ENCODE measurements at places on chromosomes 11 and 22.

DNA sequence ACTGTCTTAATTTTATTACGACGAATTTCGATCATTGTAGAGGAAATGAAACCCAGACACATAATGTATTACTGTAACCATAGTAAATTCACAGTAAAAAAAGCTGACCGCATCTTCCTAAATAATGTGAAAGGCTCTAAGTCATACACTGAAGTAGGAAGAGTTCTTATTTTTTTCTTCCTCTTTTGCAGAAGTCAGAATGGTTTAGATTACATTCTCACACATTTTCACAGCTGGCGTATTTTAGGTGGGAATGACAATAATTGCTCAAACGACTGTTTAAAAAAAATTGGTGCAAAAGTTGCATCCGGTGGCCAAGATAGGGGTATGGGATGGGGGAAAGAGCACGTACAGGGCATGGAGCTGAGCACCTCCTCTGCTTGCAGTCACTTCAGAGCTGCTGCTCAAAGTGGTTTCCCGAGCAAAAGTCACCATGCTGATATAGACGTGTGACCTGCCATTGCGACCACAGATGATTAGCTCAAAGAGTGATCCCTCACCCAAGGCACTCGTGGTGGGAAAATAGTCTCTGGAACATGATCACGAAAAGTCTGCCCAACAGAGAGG is 35.3 kb downstream of the MMP13 start:
- no peak for DNase-seq

DNA sequence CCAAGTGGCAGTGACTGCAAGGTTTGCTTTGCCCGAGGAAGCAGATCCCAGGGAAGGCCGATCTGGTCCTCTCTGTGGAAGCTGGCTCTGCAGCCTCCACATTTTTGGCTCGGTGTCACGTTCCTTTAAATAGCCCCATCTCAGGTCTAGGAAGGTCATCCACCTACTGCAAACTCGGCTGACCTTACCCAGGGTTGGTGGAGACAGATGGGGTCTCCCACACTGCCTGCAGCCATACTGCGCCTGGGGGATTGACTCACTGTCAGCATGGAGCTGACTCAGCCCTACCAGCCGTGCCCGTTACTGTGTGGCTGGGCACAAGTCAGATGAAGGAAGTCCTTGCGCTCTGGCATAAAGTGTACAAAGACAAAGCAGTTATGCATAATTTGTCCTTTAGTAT is 16.9 kb downstream of the CDPF1 start:
- DNase-seq: no peak

- no peak for DNase-seq
Measured at GRCh38 chr11:123588117-123588863, 66.1 kb downstream of the SCN3B start.

GRCh38 chr11:104402812-104403521 is 239.0 kb upstream of the PDGFD start:
- peak; percentile 39 for DNase-seq

GRCh38 chr11:1074244-1075221 is at the start of gene MUC2:
MUC2 (plus strand) TSS chr11:1074874.
- DNase-seq: no peak

DNA sequence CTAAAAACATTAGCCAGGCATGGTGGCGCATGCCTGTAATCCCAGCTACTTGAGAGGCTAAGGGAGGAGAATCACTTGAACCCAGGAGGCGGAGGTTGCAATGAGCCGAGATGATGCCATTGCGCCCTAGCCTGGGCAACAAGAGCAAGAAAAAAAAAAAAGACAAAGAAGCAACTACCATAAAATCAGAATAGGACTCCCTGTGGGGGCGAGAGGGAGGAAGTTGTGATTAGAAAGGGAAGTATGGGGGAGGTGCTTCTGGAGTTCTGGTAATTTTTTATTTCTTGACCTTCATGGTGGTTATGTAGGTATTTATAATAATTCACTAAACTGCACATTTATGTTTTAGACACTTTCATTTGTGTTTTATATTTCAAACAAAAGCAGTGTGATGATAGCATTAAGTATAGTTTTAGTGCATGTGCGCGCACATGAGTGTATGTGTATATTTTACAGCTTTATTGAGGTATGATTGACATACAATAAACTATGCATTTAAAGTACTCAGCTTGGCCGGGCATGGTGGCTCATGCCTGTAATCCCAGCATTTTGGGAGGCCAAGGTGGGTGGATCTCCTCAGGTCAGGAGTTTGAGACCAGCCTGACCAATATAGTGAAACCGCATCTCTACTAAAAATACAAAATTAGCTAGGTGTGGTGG is 43.5 kb downstream of the SIK2 start:
- no peak for DNase-seq

DNA sequence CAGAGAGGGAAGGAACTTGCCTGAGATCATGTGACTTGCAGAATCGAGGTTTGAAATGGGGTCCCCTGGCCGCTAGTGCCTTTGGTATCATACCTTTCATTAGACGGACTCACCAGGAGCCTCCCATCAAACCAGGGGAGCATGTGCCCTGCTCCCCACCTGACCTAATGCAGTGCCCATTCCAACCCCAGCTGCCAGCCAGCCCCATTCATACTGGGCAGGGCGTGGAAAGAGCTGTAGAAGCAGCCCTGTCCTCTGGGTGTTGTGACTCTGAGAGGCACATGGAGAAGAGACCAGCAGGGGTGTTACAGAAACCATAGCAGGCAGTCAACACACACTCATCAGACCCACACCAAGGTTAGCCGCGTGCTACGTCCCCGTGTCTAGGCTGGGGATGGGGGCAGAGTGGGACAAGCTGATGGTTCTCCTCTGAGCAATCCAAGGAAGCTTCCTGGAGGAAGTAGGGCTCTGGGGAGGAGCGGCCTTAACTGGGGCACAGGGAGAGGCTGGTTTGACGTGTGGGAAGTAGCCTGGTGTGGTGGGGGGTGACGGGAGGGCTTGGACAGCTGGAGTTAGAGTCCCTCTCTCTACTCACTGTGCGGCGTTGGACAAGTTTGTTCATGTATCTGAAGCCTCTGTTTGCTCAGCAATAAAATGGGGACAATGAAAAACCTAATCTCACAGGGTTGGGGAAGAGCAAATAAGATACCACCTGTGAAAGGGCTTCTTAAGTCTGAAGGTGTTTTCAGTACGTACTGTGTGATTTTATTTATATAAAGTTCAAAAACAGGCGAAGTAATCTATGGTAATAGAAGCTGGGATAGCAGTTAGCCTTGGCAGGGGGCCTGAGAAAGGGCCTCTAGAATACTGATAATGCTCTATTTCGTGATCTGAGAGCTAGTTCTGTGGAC is 14.0 kb downstream of the GRIK4 start:
- DNase-seq: no peak

GRCh38 chr22:44570476-44571445 is 72.7 kb upstream of the RTL6 start:
- no peak for DNase-seq

- no peak for DNase-seq
Measured at GRCh38 chr11:99773646-99774045, 752.9 kb downstream of the CNTN5 start.
